ENCODE measurements at places on chromosomes 12 and 14. TPM values are rescaled to one million over a fixed set of nuclear protein-coding genes. Genes with fewer than 3 reads are reported as not detected.
A peak's percentile ranks its signal among the peaks of the same experiment; 100 is the strongest.

The OVCH1 gene
- not detected for total RNA-seq

The IFNG gene
- total RNA-seq, result not detected

The EXOC3L4 gene
- 1.7 TPM for total RNA-seq

The SLC5A8 gene
- total RNA-seq, result not detected

The CIDEB gene
- not detected for total RNA-seq

The SYCP3 gene
- total RNA-seq, result not detected

The RASAL1 gene
- total RNA-seq, result 14.9 TPM

The CMTM5 gene
- not detected for total RNA-seq

The CCDC198 gene
- total RNA-seq, result not detected

The AQP2 gene
- total RNA-seq, result not detected

The ARHGAP9 gene
- total RNA-seq, result not detected

The LRRIQ1 gene
- 4.2 TPM for total RNA-seq

The DTD2 gene
- total RNA-seq, result 10.1 TPM

The OR6C75 gene
- total RNA-seq, result not detected

GRCh38 chr14:97253756-97254155 lies 456.6 kb downstream of the VRK1 start:
- no peak for DNase-seq

DNA sequence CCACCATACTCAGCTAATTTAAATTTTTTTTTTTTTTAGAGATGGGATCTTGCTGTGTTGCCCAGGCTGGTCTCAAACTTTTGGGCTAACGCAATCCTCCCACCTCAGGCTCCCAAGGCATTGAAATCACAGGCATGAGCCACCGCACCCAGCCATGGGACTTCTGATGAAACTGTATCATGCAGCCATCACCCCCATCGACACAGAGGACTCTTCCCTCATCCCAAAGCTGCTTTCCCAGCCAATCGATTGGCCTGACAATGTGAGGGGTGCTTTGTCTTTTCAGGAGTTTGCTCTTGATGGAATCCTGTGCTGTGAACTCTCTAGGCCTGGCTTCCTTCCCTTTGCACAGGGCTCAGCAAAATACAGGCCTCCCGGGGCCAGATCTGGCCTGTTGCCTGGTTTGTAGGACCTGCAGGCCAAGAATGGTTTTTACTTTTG lies 59.6 kb upstream of the NCOR2 start:
- DNase-seq, result no peak

GRCh38 chr12:51395283-51396230 lies 4.4 kb upstream of the GALNT6 start:
- DNase-seq, result no peak

GRCh38 chr12:46404225-46404631 lies 31.7 kb upstream of the SLC38A2 start:
- DNase-seq, result no peak

DNA sequence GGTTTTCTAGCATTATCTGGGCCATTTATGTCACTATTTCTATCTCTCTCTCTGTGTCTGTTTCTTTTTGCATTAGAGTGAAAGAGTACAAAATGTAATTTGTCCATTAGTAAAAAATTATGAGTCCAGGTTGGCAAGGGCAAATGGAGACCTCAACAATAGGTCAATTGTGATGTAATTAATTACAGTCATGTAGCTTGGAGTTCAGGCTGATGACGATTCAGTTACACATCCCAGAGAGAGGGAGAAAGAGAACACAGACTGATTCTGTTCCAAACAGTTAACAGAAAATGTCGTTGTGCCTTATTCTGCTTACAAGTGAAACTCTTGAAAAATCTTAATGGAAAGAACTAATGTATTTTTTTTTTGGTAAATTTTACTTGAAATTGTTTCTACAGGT lies 83.3 kb downstream of the ATXN7L3B start:
- DNase-seq, result no peak

- DNase-seq, result no peak
Measured at GRCh38 chr14:71202881-71203280, 295.6 kb downstream of the PCNX1 start.

- no peak for DNase-seq
Measured at GRCh38 chr12:130830246-130830551, 8.9 kb downstream of the STX2 start.

GRCh38 chr12:13074396-13075117 lies 28.9 kb downstream of the GSG1 start:
- no peak for DNase-seq

- DNase-seq, result no peak
Measured at GRCh38 chr14:31926123-31926522, 151.0 kb upstream of the ARHGAP5 start.

DNA sequence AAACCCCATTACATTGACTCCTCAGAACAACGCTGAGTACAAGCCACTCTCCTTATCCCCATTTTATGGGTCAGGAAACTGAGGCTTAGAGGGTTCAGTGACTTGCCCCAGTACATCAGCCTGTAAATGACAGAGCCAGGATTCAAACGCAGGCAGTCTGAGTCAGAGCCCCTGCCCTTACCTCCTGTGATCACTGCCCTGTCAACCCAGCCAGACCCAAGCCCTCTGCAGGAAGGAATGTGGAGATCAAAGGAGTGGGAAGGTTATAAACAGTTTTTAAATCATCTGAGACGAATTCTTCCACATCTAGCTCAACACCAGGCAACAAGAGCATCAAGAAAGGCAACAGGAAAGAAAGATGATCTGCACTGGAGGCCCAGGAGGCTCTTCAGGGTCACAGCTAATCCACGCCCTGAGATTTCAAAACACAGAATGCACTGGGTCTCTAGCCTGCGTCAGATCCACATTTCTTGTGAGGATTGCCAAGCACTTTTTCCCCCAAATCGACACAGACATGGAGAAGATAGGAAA lies 38.5 kb downstream of the SPTB start:
- peak; percentile 77 for DNase-seq

GRCh38 chr14:73943083-73943482 lies 6.8 kb downstream of the FAM161B start:
- peak; percentile 53 for DNase-seq

DNA sequence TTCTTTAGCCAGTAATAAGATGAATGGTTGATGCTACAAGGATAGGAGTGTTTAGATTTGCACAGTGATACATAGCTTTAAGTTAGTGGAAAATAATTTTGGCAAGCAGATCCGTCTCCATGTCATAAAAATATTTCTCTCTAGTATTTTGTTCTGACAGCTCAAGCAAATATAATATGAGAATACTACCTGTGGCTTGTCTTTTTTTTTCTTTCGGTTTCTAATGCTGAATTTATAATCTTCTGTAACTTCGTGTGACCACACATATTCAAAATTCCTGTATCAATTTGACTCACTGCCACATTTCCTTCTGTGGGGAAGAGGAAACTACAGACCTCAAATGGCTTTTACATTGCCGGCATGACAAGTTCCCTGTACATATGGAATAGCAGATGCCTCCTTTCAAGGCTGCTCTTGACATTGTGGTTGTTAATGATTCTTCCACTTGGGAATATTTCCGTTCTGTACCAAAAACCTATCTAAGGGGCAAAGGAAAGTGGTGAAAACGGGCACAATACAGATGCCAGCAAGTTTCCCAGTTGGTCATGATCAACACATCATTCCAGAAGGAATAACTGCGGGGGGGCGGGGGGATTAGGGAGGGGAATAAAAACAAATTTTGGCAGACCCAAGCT lies 103.6 kb upstream of the CCDC91 start:
- no peak for DNase-seq

DNA sequence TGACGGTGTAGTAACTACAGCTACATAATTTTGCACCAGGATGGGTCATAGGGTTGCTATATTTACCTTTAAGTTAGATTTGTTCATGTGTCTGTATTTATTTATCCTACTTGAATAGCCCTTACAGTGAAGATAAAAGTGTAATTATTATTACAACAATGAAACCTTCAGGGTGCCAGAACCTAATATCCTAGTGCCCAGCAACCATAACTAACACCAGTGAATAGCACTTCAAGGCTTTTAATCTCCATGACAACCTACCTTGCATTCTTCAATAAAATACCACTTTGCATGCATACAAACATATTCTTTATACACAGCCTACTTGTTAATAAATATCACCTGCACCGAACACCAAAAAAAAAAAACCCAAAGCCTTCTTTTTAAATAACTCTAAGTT lies 58.7 kb upstream of the G2E3 start:
- DNase-seq, result no peak

DNA sequence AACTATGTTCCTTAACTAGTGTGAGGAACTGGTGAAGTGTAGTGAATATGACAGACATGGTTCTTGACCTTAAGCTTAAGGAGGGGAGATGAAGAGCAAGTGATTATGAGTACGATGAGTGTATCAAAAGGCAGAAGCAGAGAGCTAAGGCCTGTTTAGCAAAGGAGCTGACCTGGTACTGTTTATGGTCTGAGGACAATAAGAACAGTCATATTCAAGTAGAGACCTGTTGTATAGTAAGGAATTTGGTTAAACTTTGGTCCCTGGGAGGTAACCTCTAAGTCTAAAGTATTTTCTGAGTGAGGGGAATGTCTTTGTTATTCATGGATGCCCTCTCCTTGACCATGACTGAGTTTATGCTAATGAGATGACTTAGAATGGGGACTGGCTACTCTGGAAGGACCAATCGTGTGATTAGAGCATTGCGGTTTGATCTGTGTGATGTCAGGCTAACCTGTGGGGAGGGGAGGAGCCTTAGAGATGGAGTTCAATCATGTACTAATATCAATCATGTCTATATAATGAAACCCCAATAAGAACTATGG lies 389.3 kb downstream of the BMP4 start:
- no peak for DNase-seq

GRCh38 chr14:80844872-80845271 lies 96.7 kb downstream of the CEP128 start:
- no peak for DNase-seq

DNA sequence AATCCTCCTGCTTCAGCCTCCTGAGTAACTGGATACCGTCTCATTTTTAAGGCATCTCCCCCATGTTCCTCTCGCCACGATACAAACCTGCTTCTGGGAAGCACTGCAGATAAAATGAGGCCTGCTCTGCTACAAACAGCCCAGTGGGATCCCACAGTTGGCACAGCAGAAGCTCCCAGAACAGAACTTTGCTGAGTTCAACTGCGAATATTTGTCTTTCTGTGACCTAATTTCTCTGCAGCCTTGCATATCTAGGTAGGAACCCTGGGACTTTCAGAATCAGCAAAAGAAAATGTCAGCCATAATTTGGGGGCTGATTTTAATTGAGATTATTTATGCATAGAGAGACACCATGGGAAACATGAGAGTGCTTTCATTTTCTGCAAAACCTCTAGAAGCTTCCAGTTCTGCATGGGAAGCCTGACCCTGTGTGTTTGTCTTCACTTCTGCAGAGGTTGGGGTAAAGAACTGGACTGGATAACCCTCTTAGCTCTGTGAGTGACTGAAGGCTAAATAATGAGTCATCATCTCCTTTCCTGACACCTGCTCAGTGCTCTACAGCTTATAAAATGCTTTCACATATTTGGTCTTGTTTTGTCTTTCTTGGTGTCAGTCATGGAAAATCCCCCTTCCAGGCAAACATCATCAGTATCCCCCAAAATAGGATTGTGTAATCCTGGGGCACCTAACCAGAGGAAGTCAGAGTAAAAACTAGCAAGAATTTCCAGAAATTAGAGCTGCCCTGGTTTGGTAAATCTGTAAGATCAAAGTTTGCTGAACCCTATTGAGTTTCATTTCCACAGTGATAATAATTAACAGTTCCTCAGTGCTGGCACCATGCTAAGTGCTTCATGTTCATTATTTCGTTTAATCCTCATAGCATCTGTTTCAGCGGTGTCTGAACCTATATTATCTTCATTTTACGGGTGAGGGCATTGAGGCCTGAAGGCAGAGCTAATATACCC lies 185.8 kb downstream of the SLC15A4 start:
- no peak for DNase-seq

DNA sequence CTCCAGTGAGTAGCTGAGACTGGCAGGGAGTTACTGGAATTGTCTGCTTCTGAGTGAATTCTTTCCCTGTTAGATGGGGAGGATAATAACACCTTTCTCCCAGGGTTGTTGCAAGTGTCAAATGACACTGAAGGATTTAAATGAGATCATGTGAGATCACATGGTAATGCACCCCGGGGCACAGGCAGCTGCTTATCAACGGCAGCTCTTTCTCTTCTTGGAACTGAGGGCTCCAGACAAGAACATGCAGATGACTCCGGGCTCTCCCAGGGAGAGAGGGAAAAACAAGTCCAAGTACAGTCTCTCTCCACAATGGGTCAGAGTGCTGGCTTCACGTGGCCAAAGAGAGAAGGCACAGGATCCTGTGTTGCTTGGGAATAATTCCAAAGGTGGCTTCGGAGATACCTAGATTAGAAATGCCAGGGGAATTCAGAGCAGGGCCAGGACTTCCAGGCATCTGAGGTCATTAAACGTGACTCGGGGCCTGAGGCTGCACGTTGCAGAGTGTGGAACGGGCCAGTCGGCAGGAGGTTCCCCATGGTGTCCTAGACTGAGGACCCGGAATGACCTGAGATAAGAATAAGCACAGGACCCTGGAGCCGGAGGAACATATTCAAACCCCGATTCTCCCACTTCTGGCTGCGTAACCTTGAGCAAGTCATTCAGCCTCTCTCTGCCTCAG lies 109.2 kb downstream of the PRMT8 start:
- no peak for DNase-seq

- DNase-seq, result no peak
Measured at GRCh38 chr12:14113031-14113430, 131.6 kb upstream of the GRIN2B start.

- no peak for DNase-seq
Measured at GRCh38 chr14:89231426-89232113, 185.5 kb downstream of the FOXN3 start.

DNA sequence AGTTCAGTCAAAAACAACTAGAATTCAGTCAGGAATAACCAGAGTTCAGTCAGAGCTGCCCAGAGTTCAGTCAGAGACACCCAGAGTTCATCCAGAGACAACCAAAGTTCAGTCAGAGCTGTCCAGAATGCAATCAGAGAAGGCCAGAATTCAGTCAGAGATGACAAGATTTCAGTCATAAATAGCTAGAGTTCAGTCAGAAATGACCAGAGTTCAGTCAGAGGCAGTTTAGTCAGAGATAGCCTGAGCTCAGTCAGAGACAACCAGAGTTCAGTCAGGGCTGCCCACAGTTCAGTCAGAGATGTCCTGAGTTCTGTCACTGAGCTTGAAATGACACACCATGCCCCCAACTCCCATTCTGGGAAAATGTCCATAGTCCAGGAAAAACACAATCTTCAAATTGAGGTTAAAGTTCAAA lies 1102.8 kb downstream of the BCL11B start:
- DNase-seq, result no peak

- no peak for DNase-seq
Measured at GRCh38 chr12:27824126-27824842, 44.2 kb upstream of the MANSC4 start.

DNA sequence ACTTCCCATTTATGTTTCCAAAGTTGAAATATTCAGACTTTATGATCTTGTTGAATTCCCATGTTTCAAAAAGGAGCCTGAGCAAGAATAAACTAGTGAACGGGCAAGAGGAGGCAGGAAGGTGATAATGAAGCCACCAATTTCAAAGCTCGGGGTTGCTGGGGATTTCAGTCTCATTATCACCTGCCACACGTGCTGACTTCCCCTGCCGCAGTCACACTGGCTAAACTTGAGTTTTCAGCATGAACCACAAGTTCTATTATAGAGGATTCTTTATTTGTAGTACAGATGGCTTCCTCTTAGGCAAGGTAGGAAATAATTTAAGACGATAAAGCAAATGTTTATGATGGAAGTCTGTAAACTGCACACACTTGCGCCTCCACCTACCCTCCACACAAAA lies 18.1 kb upstream of the DIABLO start:
- no peak for DNase-seq

Measured in PC-9 (cell line).